ENCODE measurements at places on chromosomes 5 and 9.

DNA sequence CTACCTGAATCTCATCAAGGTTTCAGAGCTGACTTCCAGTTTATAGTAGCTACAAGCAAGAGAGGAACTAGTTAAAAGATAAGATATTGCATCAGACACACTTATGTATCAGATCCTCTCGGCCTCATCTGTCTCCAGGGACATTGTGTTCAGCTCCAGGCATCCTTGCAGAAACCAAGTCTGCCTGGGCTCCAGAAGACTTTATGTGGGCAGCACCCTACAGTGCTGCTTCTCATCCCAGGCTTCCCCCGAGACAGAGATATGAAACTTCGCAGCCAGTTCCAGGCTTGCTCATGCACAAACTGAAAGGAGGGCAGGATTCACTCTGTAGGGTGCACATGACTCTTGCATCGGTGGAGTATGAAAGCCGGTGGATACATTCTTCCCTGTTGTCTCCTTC lies 33.9 kb upstream of the FOXB2 start:
- no peak for DNase-seq

DNA sequence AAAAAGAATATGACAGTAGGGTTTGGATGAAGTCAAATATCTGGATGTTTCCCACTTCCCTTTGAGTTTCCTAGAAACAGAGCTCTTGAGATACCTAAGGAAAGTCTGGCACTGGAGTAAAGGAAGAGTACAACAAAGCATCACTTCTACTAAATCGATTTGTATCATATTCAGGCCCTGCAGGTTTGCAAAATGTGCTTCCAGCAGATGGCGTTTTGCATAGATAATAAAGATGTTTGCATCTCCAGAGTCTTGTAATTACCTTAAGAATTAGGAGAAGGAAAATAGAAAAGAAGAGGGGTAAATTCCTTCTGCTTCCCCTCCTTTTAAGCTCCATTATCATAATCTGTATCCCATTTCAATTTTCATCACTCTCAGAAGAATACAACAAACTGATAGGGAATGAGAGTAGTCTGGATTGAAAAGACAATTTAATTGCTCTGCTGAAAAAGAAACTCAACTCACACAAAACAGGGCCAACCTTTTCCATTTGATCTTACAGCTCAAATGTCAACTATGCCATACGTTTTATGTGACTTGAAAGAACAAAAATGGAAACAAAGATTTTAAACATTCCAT lies 380.4 kb downstream of the PTPRD start:
- no peak for DNase-seq

- no peak for DNase-seq
These were observed 73.6 kb upstream of the SUSD1 start for GRCh38 chr9:112248722-112249121.

DNA sequence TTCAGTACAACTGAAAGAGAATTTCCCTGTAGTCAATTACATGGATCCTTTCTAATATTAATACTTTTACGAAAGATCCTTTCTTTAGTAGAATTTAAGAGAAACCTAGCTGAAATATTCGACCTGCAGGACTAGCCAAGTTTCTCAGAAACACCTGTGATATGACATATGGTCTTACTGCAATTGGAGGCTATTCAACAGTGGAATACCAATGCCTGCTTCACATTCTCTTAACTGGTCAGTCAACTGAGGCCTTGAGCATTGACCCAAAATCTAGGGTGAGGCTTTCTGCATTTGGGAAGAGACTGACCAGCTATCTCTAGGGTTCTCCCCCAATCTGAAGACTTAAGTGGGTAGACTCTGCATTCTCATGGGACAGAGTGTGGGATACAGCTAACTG lies 12.3 kb downstream of the UBE2QL1 start:
- DNase-seq: no peak

- no peak for DNase-seq
These were observed 841 bp downstream of the ASB6 start for GRCh38 chr9:129640871-129641749.

DNA sequence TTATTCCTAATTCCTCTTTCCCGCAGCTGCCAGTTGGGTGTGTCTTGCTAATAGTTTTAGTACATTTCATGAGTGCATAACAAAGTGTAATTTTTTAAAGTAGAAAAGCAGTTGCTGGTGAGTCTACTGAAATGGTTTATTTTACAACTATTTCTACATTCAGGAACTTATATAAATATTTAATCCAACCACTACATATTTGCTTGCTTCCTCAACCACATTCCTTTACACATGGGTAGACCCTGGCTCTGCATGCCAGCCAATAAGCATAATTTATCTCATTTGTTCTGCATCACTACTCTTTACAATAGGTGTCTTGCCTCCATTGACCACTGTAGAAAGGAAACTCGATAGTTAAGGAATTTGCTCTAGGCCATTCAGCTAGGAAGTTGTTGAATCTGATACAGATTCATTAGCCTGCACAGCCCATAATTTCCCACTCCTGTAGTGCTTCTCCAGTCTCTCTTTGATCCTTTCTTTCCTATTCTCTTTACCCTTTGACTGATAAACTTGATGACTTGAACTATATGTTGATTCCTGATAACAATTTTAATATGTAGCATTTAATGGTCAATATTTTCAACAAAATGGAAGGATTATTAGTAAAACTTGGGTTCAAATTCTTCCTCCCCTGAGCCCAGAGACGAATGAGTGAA lies 342.5 kb upstream of the ACTBL2 start:
- no peak for DNase-seq

DNA sequence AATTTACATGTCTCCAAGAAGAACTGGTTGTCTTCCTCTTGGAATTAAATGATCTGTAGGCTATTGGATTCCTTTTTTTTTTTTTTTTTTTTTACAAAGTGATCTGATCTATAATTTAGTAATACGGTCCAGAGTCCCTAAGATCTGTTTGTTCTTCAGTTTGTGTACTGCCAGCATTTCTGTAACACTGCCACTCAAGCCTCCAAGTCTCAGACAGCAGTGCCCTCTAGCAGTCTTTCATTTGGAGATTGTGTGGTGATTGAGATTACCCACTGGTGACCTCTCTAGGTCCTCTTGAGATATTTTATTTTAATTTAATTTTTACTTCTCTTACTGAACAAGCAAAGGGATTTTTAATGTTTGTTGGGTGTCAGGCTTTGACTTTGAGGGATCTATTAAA lies 40.8 kb downstream of the NDFIP1 start:
- DNase-seq: no peak

- peak; percentile 26 for DNase-seq
These were observed 48.3 kb upstream of the EGFL7 start for GRCh38 chr9:136614372-136614922.
